Tibial nerve (tissue), 4 donors: ENCODE measurements at places on chromosomes 12 and 14.

- DNase-seq, result no peak
- H3K4me1 ChIP-seq, result no peaks in the 10 kb centered on the region
- H3K36me3 ChIP-seq, result peaks cover 21% of the 10 kb centered on the region
Measured at GRCh38 chr14:24310646-24311604, at the start of gene LTB4R. LTB4R (plus strand) TSS chr14:24311502; CDS start chr14:24315652, 4,150 bp downstream.

DNA sequence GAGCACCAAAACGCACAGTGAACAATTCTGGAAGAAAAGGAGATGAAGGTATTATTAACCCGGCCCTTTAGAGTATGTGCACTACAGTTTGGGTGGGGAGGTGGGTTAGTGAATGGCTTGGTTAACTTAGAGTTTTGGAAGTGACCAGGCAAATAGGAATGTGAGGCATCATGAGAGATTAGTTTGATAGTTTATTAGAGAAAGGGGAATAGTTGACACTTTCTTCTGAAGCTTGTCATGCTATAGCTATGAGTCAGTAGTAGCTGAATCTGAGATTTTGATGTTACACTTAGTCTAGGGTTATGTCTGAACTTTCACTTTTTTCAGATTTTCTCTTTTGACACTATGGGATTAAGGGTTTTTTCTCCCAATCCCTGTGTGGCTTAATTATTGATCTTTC, 567.2 kb downstream of the SNAPC1 start:
- no peaks in the 10 kb centered on the region for H3K36me3 ChIP-seq
- no peaks in the 10 kb centered on the region for H3K27me3 ChIP-seq
- DNase-seq, result no peak
- no peak overlapping the region for H3K4me3 ChIP-seq
- H3K27ac ChIP-seq, result no peak overlapping the region

DNA sequence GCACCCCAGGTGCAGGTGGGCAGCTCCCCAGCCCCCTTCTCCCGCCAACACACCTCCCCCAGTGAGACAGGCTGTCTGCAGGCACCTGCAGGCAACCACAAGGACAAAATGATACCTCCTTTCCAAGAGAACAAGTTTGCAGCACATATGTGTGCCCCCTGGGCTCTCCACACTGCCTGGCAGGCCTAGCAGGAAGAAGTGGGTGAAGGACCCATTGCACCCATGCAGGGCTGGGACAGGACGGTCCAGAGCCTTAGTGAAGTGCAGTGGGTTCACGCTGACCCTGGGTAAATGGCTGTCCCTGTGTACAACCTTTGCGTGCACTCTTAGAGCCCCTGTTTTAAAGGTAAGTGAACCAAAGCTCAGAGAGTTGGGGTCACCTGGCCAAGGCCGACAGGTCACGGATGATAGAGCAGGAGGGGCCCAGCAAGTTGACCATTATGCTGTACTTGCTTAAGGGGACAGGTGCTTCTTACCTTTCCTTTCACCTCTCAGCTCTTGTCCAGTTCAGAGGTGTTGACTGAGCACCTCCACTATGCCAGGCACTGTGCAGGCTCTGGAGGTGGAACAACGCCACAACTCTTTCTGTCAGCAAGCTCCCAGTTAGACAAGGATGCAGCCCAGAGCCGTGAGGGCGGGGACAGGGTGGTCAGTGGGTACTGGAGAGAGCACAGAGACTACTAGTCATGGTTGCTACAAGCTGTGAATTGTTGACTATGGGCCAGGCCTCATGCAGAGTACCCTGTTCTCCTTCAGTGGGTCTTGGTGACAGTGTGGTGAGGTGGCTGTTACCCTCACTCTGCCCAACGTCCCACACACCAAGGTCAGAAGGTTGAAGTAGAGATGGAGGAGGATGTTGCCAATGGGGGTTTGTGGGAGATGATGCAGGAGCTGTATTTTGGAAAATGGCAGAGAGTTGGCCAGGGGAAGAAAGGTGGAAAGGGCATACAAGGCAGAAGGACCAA, 125.9 kb downstream of the PAPOLA start:
- H3K27ac ChIP-seq, result no peak overlapping the region
- H3K4me1 ChIP-seq, result no peaks in the 10 kb centered on the region
- no peak for DNase-seq
- no peak overlapping the region for H3K4me3 ChIP-seq
- H3K27me3 ChIP-seq, result no peaks in the 10 kb centered on the region

DNA sequence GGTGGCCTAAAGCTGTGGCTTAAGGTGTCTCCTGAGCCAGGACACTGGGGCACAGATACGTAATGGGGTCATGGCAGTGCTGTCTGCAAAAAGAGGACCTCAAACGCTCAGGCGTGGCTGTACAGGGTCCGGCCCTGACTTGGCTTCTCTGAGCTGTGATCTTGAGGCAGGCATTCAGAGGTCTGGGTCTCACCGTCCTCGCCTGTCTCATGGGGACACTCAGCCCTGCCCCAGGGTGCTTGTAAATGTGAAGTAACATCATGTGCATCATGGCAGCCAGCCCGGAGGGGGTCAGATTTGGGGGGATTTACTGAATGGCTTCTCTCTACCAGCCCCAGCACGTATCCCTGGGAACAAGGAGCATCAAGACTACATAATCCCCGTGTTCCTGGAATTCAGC, 28.8 kb downstream of the DIO3 start:
- no peak overlapping the region for H3K4me3 ChIP-seq
- H3K27ac ChIP-seq, result no peak overlapping the region
- H3K36me3 ChIP-seq, result no peaks in the 10 kb centered on the region
- DNase-seq, result no peak
- H3K27me3 ChIP-seq, result no peaks in the 10 kb centered on the region

GRCh38 chr12:24479131-24479530, 469.8 kb downstream of the BCAT1 start:
- H3K4me3 ChIP-seq, result no peak overlapping the region
- H3K4me1 ChIP-seq, result no peaks in the 10 kb centered on the region
- no peak for DNase-seq
- no peaks in the 10 kb centered on the region for H3K36me3 ChIP-seq

- no peaks in the 10 kb centered on the region for H3K27me3 ChIP-seq
- no peak overlapping the region for H3K27ac ChIP-seq
- H3K36me3 ChIP-seq, result no peaks in the 10 kb centered on the region
- no peaks in the 10 kb centered on the region for H3K4me1 ChIP-seq
Measured at GRCh38 chr14:85464135-85464895, 65.6 kb upstream of the FLRT2 start.

- no peak for DNase-seq
- H3K36me3 ChIP-seq, result no peaks in the 10 kb centered on the region
- H3K4me3 ChIP-seq, result no peak overlapping the region
- H3K27ac ChIP-seq, result no peak overlapping the region
- H3K27me3 ChIP-seq, result no peaks in the 10 kb centered on the region
- H3K4me1 ChIP-seq, result no peaks in the 10 kb centered on the region
Measured at GRCh38 chr14:100282766-100283419, 23.4 kb downstream of the SLC25A29 start.

- H3K27ac ChIP-seq, result no peak overlapping the region
- no peak overlapping the region for H3K4me3 ChIP-seq
- DNase-seq, result no peak
- no peaks in the 10 kb centered on the region for H3K4me1 ChIP-seq
- no peaks in the 10 kb centered on the region for H3K27me3 ChIP-seq
Measured at GRCh38 chr14:72237722-72238666, 305.8 kb downstream of the RGS6 start.

GRCh38 chr12:130975116-130975515, 21.4 kb downstream of the ADGRD1 start:
- no peak for DNase-seq
- no peaks in the 10 kb centered on the region for H3K36me3 ChIP-seq
- peaks cover 20% of the 10 kb centered on the region for H3K4me1 ChIP-seq
- no peak overlapping the region for H3K4me3 ChIP-seq
- no peak overlapping the region for H3K27ac ChIP-seq

GRCh38 chr12:57231276-57232021, 1.9 kb downstream of the SHMT2 start:
- peaks cover 55% of the 10 kb centered on the region for H3K4me1 ChIP-seq
- H3K4me3 ChIP-seq, result no peak overlapping the region
- no peak for DNase-seq
- H3K36me3 ChIP-seq, result peaks cover 40% of the 10 kb centered on the region
- H3K27me3 ChIP-seq, result peaks cover 20% of the 10 kb centered on the region

GRCh38 chr12:105676694-105677093, 346.2 kb downstream of the C12orf75 start:
- H3K27me3 ChIP-seq, result no peaks in the 10 kb centered on the region
- peak overlapping the region; percentile 0 for H3K27ac ChIP-seq
- no peaks in the 10 kb centered on the region for H3K36me3 ChIP-seq
- H3K4me1 ChIP-seq, result no peaks in the 10 kb centered on the region
- H3K4me3 ChIP-seq, result no peak overlapping the region
- no peak for DNase-seq

DNA sequence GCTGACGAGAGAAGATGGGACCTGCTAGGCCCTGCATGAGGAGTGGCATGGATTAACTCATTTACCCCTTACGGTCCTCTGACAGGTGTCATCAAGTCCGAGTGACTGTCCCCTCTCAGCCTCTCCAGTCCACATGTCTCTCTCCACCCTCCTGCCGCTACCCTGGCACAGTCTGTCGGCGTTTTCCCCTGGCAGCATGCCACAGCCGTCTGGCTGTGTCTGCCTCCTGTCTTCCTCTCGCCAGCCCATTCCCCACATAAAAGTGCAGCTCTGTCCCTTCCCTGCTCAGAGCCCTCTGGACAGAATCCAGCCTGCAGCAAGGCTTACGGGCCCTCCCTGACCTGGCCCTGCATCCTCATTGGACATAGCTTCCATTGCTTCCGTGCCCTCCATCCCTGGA, 45.6 kb downstream of the UBE3B start:
- H3K27me3 ChIP-seq, result no peaks in the 10 kb centered on the region
- no peak overlapping the region for H3K4me3 ChIP-seq
- no peak for DNase-seq
- no peaks in the 10 kb centered on the region for H3K4me1 ChIP-seq
- H3K27ac ChIP-seq, result no peak overlapping the region

GRCh38 chr14:74502236-74503019, 8.9 kb downstream of the ISCA2 start:
- no peaks in the 10 kb centered on the region for H3K4me1 ChIP-seq
- no peak overlapping the region for H3K27ac ChIP-seq
- H3K4me3 ChIP-seq, result no peak overlapping the region
- peak; percentile 57 for DNase-seq
- no peaks in the 10 kb centered on the region for H3K36me3 ChIP-seq

GRCh38 chr12:42475106-42475505, 114.4 kb downstream of the PRICKLE1 start:
- no peak overlapping the region for H3K4me3 ChIP-seq
- H3K4me1 ChIP-seq, result peaks cover 57% of the 10 kb centered on the region
- H3K27me3 ChIP-seq, result no peaks in the 10 kb centered on the region

DNA sequence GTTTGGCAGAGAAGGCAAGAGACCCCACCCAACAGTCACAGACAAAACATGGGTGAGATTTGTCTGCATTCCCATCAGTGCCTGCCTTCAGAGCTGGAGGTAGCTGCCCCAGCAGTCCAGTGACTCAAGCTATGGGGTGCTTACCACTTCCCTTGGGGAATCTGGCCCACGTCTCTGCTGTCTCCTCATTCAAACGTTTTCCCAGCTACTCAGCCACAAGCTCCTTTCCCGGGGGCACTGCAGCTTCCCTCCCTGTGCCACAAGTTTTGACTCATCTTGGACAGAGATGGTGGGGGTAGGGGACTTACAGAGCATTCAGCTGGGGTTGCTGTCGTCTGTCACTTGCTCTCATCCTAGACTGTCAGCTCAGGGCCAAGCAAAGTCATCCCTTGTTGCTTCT, 66.6 kb downstream of the FBXL14 start:
- peaks cover 7% of the 10 kb centered on the region for H3K4me1 ChIP-seq
- H3K36me3 ChIP-seq, result no peaks in the 10 kb centered on the region
- peaks cover 2% of the 10 kb centered on the region for H3K27me3 ChIP-seq
- no peak for DNase-seq

DNA sequence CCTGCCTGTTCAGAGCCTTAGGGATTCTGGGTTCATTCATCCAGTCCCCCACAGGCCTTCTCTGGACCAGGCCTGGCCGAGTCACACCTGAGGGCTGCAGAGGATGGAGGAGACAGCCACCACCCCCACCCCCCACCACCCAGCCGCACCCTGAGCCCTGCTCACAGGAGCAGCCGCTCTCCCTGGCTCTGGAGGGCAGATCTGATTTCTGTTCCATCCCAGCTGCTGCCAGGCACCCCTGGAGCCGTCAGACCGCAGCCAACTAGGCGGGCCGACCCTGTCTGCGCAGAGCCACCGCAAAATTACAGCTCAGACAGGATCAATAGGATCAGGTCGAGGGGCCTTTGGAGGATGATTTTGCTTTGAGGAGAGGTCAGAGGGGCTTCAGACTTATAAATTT, 154.6 kb upstream of the MYL2 start:
- H3K4me1 ChIP-seq, result no peaks in the 10 kb centered on the region
- no peaks in the 10 kb centered on the region for H3K27me3 ChIP-seq
- no peaks in the 10 kb centered on the region for H3K36me3 ChIP-seq
- DNase-seq, result no peak
- no peak overlapping the region for H3K4me3 ChIP-seq

DNA sequence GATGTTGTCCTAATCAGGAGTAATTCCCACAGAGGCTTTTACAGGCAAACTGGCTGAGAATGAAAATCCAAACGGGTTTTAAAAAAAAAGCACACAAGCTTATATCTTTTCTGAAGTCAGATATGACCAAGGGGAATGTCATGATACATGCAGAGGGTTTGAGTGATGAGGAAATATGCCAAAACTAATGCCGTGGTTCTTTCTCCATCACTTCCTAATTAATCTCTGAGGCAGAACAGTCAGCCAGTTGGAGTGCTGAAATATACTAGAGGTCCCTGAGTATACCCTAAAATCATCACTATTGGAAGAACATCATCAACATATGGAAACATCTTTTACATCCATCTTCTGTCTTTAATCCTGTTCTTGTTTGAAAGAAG, 160.8 kb upstream of the FAR2 start:
- H3K27me3 ChIP-seq, result no peaks in the 10 kb centered on the region
- no peaks in the 10 kb centered on the region for H3K4me1 ChIP-seq
- H3K4me3 ChIP-seq, result no peak overlapping the region
- H3K36me3 ChIP-seq, result no peaks in the 10 kb centered on the region

DNA sequence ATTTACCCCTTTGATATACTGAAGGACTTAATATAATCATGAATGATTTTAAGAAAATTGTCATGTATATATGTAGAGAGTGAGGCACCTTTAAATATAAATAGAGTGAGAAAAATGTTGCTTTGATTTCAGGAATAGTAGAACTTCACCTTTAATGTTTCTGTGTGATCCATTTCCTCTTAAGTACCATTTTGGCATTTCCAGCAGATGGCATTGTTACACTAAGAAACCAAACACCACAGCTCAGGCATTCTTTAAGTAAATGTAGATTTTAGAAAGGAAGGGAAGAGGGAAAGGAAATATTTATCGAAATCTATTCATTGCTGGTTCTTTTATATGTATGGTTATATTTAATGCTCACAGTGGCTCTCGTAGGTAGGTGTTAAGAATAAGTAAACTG, 556.7 kb upstream of the FBXO33 start:
- H3K4me3 ChIP-seq, result no peak overlapping the region
- no peak for DNase-seq
- no peaks in the 10 kb centered on the region for H3K36me3 ChIP-seq

DNA sequence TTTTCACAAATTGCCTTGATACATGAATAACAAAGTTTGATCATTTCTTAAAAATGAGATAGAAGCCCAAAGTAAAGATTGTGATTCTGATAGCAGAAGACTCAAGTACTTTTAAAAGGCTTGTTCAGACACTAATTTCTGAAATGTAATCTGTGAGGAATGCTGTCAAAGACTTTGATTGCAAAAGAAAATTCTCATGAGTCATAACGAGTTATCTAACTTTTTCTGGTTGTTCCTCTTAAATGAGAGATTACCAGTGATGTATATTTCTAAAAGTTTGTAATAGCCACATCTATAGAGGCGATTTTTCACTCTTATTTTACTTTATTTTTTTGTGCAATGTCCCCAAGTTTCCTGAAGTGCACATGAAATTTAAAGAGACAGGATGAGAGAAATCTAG, 7.0 kb downstream of the PYGL start:
- no peaks in the 10 kb centered on the region for H3K36me3 ChIP-seq
- H3K4me3 ChIP-seq, result no peak overlapping the region
- no peak for DNase-seq
